ENCODE measurements at places on chromosomes 4 and X. TPM values are rescaled to one million over a fixed set of nuclear protein-coding genes. Genes with fewer than 3 reads are reported as not detected.

GRCh38 chrX:123601437-123601836 lies 131.4 kb downstream of the THOC2 start:
- no peak for DNase-seq

The BEND2 gene
- not detected for total RNA-seq

DNA sequence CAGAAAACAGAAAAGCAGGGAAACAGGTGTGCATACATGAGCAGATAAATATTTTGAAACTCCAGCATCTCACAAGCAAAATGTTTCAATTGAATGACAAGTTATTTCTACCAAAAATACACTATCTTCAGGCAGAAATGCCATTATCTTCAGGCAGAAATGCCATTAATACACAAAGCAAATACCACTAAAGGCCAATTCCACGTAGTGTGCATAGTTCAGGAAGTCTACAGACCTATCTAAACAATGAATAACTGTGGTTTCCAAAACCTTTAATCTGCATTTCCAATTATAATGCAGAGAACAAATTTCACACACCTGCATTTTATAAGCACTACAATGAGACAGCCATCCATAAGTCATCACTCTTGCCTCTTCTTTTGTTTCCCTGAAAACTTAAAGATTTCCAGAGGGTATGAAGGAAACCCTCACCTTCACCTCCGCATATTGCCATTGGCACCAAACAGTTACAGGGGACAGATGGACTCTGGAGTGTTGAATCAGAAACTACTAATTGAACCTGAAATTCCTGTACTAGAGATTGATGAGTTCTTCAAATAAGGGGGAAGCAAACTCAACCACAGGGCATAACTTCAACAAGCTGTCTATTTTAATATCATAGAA lies 179.0 kb downstream of the PDGFC start:
- peak; percentile 15 for DNase-seq

The IL21 gene
- not detected for total RNA-seq

The ZNF81 gene
- total RNA-seq = 4.7 TPM

DNA sequence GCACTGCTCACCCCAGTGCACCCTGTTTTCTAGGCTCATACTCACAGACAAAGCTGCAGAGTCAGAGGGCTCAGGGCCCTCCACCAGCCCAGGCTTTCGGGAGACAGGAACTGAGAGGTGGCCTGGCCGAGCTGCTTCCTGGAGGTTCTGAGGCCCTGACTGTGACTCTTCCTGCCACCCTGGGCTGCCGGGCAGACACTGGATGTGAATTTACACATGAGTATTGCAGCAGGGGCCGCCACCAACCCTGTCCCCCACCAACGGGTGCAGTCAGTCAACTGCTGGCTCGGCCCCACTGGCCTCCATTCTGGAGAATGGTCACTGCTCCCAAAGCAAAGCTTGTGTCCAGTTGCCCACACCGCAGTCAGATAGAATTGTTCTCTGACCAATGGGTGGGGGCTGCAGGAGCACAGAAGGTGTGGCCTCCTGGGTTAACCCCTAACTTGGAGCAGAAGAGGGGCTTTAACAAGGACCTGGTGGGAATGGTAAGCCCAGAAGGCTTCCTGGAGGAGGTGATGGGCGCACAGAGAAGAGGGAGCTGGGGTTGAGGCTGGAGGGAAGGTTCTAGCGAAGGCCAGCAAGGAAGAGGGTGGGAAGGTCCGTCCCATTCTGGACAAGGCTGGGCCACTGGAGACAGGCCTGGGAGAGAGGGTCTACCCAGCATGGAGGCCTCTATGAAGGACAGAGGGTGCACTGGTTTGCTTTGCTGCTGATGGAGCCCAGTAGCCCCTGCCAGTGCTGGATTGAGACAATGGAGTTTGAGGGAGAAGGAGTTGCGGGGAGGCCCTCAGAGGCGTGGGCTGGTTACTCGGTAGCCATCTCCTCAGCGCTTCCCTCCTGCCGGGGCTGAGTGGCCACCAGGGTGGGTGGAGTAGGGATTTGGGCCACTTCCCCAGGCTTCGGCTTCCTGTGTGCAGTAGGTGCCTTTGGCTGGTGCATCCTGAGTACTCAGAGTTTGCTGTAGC lies 135.3 kb downstream of the CPZ start:
- DNase-seq = no peak

DNA sequence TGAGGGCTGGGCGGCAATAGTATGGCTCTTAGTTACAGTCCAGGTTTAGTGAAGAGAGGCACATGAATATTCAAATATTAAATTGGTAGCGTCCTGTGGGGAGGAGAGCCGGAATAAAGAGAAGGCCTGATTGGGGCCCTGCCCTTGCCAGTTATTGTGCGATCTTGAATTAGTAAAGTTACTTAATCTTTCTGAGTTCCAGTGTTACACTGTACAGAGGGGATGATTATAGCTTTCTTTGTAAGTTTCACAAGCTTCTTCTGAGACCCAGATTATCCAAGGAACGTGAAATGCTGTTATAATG lies 1.2 kb downstream of the METAP1 start:
- DNase-seq = no peak

DNA sequence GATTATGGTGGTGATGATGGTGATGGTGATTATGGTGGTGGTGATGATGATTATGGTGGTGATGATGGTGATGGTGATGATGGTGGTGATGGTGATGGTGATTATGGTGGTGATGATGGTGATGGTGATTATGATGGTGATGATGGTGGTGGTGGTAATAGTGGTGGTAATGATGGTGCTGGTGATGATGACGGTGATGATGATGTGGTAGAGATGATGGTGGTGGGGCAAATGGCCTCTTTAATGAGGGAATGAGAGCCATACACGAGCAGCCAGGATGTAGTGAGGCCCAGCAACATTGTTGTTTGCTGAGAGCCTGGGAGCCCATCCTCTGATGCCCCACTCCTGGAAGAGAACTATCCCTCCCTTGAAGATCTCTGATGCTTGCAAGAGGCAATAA lies 29.0 kb downstream of the HMX1 start:
- DNase-seq = no peak

The SSX2B gene
- total RNA-seq = 3.7 TPM

DNA sequence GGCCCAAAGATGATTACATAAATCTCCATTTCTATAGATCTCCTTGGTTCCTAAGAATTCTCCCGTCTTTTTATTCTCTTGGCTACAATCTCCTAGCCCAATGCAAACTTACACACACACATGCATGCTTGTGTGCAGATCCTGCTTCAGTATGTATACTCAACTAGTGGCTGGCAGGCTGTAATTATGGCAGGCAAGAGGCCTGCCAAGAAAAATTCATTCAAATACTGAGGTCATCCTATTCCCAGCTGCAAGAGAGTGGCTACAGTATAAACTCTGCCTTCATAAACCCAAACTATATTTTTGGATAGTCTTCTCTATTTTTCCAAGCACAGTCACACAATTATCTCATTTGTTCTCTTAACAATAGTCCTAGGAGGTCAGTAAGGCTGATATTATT lies 95.2 kb downstream of the SHROOM4 start:
- DNase-seq = no peak

The STARD8 gene
- total RNA-seq = 11.6 TPM

GRCh38 chr4:75484190-75484589 lies 30.0 kb downstream of the RCHY1 start:
- no peak for DNase-seq

The MAGEA8 gene
- 1.1 TPM for total RNA-seq

The MAGEE1 gene
- 1.3 TPM for total RNA-seq

The DIPK2B gene
- not detected for total RNA-seq

GRCh38 chr4:57023104-57023503 lies 44.4 kb downstream of the POLR2B start:
- DNase-seq = peak; percentile 92

The FMR1NB gene
- not detected for total RNA-seq

DNA sequence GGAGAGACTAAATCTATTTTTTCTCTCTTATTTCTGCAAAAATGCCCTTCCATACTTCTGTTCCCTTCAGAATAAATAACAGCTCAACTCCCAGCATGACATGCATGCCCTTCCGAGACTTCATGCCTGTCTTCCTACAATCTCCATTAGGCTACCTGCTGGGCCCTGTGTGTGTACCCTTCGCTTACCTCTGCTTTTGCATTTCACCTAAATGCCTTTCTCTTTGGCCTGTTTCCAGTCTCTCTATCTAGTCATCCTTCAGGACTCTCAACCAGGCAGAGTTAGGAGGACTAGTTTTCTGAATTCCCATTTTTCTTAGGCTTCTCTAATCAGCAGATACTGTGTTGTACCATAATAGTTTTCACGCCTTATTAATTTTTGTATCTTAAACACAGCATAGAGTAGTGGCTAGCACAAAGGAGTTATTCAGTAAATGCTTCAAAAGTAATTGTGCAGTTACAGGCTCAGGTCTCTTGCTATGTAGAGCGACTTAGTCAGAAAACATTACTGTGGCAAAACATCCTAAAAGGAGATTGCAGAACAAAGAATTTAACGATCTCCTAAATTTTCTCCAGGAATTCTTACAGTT lies 20.5 kb downstream of the SEPTIN11 start:
- no peak for DNase-seq

DNA sequence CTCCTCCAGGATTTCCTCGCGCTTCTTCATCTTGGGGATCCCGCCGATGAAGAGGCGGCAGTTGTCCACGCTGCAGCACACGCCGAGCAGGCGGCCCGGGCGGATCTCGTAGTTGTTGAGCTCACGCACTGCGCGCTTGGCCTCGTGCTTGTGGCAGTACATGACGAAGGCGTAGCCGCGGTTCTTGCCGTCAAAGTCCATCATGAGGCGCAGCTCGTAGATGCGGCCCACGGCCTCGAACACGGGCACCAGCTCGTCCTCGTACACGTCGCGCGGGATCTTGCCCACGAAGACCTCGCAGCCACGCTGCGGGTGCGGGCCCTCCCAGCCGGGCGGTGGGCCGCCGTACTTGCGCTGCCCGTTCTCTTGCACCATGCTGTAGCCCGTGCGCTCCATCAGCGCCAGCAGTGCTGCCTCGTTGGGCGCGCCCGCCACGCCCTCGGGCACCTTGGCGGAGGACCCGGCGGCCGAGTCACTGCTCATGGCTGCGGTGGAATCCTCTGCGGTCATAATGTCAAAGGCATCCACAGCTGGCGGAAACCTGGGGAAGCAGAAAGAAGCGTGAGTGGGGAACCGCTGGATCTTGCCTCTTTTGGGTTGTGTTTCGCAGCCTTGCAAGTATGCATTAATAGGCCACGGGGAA lies 103.4 kb downstream of the CHRNA9 start:
- DNase-seq = no peak

- no peak for DNase-seq
Observed at GRCh38 chr4:128608006-128608405, 201.5 kb upstream of the JADE1 start.

GRCh38 chrX:42220083-42220482 lies 296.7 kb upstream of the CASK start:
- DNase-seq = no peak

The TSPAN6 gene
- total RNA-seq = 19.7 TPM

DNA sequence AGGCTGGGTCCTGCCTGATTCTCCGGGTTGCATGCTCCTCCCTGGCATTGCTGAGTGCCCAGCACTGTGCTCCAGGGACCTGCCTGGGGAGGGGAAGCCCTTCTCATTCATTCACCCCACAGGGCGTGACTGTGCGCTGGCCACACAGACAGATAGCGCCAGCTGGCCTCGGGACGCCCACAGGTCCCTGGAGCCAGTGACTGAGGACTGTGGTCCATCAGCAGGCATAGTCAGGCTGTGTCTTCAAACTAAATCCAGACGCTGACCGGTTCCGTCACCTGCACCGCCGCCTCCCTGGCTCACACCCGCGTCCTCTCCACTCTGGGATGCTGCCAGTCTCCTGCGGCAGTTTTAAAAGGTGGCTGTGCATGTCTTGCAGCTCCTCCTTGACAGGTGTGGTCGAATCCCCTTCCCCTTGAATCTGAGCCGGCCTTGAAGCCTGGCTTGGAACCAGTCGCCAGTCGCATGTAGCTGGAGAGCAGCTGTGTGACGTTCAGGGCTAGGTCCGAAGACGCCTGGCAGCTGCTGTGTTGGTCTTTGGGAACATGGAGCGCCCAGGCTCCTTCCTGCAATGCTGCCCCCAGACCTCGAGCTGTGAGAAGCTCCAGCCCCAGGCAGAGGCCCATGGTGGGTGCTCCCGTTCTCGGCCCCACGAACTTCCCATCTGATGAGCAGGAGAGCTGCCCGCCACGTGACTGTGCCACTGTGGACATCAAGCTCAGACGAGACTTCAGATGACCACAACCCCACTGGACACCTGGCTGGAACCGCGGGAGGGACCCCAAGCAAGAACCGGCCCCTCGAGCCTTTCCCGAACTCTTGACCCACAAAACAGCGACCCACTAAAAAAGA lies 94.1 kb downstream of the ADRA2C start:
- no peak for DNase-seq

DNA sequence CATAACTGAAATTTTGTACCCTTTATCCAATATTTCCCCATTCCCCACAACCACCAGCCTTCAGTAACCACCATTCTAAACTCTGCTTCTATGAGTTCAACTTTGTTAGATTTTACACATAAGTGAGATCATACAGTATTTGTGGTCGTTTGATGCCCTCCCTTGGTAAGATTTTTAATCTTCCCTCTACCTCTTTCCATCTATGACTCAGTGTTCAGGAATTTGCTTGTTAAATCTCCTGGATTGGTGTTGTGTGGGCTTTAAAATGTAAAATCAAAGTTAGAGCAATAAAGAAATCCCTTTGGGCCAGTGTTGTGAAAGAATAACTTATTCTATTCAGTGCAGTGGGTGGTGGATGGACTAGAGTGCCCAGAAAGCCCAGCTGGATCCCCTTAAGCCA lies 37.4 kb downstream of the SLC16A2 start:
- peak; percentile 82 for DNase-seq

The MMRN1 gene
- total RNA-seq = not detected

The FAM193A gene
- 7.7 TPM for total RNA-seq

DNA sequence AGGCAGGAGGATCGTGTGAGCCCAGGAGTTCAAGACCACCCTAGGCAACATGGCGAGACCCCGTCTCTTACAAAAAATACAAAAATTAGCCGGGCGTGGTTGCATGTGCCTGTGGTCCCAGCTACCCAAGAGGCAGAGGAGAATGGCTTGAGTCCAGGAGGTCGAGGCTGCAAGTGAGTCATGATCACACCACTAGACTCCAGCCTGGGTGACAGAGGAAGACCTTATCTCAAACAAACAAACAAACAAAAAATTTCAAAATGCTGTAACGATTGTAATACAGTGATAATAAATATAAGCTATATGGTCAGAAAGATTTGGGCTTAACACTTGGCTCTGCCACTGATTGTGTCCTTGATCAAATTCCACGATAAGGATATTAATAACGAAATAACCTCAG lies 24.2 kb downstream of the SLC25A4 start:
- DNase-seq = peak; percentile 16

GRCh38 chrX:33339219-33339618 lies 127.9 kb upstream of the DMD start:
- no peak for DNase-seq

DNA sequence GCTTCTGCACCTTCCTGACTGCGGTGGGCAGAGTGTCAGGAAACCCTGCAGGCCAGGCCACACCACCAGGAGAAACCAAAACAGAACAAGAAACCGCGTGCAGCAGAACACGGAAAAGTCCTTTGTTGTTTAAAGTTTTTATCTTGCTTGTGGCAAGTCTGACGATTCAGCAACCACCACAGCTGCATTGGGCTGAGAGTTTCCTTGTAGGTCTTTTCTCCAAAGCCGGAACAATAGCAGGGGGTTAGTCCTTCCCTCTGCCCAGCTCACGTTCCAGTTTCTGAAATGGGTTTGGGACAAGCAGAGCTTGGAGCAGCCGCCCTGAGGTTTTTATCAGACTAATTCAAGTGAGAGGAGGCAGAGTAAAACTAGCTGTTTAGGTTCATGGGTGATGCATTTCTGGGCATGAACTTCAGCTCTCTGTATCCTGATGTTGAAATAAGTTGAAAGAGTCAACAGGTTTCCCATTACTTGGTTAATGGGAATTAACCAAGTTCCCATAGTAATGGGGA lies 216.9 kb downstream of the PTTG2 start:
- peak; percentile 78 for DNase-seq

The DCAF4L1 gene
- not detected for total RNA-seq

GRCh38 chr4:102574317-102574716 lies 73.2 kb downstream of the NFKB1 start:
- no peak for DNase-seq
